ENCODE measurements at places on chromosomes 2 and 18.

- DNase-seq = peak; percentile 73
Measured at GRCh38 chr18:55500316-55501086, 87.5 kb downstream of the TCF4 start.

GRCh38 chr18:13256444-13257305 is 38.1 kb downstream of the LDLRAD4 start:
- DNase-seq = no peak

GRCh38 chr18:7028625-7029024 is 89.0 kb downstream of the LAMA1 start:
- DNase-seq = no peak

- DNase-seq = no peak
Measured at GRCh38 chr2:168649105-168649504, 153.3 kb upstream of the NOSTRIN start.

GRCh38 chr18:30889519-30890301 is 152.8 kb downstream of the DSC3 start:
- peak; percentile 46 for DNase-seq

DNA sequence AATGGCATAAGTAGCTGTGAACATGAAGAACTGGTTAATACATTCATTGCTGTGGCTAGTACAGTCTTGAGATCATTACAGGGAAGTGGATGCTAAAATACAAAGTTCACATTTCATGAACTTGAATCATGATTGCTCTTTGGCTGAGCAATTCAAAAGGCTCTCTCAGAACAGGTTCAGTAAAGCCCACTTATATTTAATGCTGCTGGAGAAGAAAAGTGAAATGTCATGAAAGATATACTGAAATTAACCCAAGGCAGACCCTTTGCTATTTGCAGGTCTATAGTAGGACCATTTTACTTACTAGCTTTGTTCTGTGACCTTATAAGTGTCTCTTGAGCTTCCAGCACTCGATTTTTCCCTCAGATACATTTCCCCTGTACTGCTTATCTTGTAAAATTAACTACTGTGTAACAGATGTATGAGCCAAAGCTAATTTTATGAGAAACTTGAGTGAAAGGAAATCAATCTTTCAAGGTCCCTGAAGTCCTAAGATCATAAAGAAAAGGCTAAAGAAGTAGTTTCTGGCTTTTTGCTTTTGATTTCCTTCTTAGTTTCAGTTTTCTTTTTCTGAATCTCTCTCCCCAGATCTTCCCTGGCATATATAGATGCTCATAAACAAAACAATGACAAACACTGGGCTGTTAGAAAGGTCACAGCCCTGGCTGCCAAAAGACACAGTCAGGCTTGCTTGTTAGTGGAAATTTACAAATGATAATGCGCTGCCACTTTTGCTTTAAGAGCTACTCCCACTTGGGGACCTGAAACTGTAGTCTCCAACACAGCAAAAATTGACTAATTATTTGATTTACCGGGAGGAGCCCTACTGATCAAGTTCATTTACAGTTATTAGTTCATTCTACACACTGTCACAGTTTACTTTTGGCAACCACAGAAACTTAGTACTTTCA is 132.7 kb upstream of the XPO1 start:
- peak; percentile 81 for DNase-seq

DNA sequence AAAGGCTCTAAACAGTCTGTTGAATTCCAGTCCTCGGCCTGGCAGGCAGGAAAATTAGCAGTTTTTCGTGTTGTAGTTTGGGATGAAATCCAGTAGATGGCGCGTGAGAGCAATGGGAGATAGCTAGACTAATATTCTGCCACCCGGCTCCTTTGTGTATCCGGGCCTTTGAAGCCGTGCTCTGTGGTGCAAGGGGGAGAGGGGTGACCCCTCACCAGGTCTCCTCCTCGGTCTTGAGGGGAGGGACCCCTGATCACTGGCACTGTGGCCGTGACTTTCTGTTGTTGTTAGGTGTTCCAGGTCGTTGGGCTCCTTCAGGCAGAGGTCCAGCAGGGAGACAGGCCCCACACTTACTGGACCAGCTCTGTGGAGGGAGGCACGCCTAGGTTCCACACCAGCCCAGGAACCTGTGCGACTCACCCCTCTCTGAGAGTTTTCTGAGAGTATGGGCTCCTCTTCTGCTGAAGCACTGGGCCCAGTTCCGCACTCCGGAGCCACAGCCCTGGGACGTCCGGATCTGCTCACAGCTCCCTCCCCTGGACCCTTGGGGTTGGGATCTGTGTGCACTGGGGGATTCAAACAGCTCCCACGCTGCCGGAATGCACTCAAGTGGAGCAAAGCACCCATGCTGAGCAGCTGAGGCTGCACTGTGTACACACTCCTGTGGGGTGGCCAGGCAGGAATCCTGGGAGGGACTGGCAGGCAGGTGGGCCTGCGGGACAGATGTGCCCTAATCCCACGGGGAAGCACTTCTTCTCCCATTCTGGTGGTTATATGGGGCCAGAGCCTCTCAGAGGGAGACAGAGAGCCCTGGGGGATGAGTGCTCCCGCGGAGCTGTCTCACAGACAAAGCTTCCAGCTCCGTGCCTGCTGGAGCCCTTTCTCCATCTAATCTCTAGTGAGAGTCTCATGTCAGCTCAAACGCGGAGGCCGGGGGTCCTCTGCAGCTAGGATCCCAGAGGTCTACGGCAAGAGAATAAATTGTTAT is 8.8 kb downstream of the GKN2 start:
- peak; percentile 61 for DNase-seq

DNA sequence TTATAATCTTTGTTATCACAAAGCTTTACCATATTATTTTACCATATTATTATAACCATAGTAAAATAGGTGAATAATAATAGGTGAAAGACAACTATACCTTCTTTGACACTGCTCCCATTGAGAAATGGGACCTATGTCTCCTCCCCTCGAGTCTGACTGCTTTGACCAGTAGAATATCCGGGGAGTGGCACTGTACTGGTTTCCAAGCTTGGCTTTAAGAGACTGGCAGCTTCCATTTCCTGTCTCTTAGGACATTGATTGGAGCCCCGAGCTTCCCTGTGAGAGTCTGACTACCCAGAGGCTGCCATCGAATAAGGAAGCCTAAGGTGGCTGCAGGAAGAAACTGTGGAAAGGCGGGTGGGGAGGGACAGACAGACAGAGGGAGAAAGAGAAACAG is 40.1 kb upstream of the PLEKHM3 start:
- no peak for DNase-seq

Measured in epithelial cell of esophagus (primary cell).